SW480 (cell line): ENCODE measurements at places on chromosomes 11 and 22.

- DNase-seq: peak; percentile 21
Measured at GRCh38 chr11:63622323-63622722, 8.1 kb upstream of the PLAAT3 start.

DNA sequence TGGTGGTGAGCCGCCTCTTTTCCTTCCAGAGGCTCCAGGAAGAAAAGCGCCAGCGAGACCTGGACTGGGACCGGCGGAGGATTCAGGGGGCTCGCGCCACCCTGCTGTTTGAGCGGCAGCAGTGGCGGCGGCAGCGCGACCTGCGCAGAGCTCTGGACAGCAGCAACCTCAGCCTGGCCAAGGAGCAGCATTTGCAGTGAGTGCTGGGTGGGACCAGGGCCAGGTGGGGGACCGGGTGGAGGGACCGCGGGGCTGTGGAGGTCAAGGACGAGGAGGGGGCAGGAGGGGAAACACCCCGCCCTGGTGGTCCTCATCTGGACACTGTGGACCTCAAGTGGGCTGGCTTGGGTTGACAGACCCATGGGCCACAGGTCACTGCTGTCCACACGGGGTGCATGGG, 17.4 kb downstream of the RIBC2 start:
- no peak for DNase-seq

GRCh38 chr11:128208329-128209137, 378.8 kb downstream of the ETS1 start:
- DNase-seq: peak; percentile 12

- no peak for DNase-seq
Measured at GRCh38 chr11:98725471-98725870, 295.3 kb upstream of the CNTN5 start.

DNA sequence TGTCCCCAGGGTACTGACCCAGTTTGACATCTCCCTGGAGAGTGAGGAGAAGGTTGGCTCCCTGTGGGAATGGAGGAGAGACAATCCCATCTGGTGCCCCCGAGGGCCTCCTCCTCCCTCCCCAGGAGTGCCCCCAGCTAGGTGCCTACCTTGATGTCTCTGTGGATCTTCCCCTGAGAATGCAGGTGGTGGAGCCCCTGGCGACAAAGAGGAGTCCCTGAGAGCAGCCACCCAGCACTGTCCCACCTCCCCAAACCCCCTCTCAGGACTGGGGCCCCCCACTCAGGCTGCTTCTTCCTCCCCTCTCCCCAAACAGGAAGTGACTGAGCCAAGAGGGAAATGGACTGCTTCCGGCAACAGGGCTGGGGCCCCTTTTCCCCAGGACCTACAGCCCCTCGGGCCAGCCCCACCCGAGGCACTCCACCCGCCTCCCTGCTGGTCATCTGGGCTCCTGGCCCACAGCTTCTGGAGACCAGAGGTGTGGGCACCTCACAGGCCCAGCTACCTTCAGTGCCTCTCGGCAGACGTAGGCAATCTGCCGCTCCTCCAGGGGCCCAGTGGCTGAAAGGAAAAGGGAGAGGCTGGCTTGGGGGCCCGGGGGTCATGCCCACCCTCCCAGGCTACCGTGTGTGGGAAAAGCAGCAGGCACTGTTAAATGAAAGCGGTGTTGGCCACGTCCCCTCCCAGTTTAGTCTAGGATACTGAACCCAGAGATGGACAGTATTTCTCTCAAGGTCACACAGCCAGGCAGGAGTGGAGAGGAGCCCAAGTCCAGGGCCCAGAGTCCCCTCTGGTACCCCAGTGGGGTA, 1.2 kb downstream of the MAP4K2 start:
- DNase-seq: no peak
